ENCODE measurements at places on chromosomes 3 and 15. TPM values are rescaled to one million over a fixed set of nuclear protein-coding genes. Genes with fewer than 3 reads are reported as not detected.

- H3K36me3 ChIP-seq = no peaks in the 10 kb centered on the region
- no peaks in the 10 kb centered on the region for H3K4me1 ChIP-seq
- H3K27ac ChIP-seq = no peak overlapping the region
- H3K4me3 ChIP-seq = no peak overlapping the region
Measured at GRCh38 chr3:181839916-181840297, 128.2 kb downstream of the SOX2 start.

GRCh38 chr3:131794766-131795388 is 239.9 kb downstream of the CPNE4 start:
- H3K27ac ChIP-seq = no peak overlapping the region
- H3K4me3 ChIP-seq = no peak overlapping the region
- H3K27me3 ChIP-seq = no peaks in the 10 kb centered on the region

DNA sequence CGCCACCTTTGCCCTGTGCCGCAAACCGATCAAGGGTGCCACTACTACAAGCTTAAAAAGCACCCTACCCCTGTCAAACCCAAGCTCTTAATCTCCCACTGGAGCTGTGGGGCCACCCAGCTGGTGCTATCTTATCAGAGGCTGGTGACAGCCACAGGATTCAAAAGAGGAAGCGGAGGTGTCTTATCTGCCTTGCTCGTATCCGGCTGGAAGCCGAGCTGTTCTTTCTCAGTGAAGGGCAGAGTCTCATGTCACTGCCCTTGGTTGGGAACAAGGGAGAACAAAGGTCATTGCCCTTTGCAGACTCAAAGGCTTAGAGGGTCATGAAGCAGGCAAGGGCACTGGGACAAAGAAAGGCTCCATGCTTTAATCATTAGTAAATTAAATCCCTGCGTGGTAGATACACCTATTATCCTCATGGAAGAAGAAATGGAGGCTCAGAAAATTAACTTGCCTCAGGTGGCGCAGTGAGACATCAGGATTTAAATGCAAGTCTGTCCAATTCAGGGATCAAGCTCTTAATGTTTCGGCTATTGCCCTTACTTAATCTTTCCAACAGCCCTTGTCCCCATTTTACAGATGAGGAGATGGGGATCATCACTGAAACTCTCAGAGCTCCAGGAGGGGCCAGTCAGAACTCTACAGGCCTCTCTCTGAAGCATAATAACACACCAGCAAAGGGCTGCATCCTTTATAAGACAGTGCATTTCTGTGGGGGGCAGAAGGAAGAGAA is 360.0 kb upstream of the PROK2 start:
- H3K27ac ChIP-seq = no peak overlapping the region
- no peaks in the 10 kb centered on the region for H3K27me3 ChIP-seq

DNA sequence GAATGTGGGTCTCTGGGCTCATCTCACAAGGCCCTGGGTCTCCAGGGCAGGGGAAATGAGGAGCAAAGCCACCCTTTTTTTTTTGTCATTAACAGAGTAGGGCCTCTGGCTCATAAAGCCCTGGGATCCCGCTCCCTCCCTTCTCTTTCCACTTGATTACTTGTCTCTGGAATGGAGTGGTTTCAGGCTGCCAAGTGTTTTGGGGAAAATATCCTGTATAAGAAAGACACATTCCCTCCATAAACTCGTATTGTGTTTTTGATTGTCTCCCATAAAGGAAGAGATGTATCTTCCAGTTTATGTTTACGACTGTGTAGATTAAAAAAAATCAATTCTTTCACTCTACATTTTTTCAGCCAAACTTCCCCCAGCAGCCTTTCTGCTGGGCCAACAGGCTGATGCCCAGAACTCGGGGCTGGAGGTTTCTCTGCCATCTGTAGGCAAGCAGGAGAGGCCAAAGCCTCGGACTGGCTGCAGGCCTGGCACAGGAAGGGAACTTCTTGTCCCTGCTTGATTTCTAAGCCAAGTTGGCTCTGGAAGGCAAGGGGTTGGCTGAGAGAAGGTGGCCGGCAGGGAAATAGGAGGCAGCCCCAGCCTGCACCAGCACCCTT is 49.4 kb upstream of the INSYN1 start:
- H3K27me3 ChIP-seq = no peaks in the 10 kb centered on the region
- no peaks in the 10 kb centered on the region for H3K4me1 ChIP-seq
- no peak overlapping the region for H3K27ac ChIP-seq

DNA sequence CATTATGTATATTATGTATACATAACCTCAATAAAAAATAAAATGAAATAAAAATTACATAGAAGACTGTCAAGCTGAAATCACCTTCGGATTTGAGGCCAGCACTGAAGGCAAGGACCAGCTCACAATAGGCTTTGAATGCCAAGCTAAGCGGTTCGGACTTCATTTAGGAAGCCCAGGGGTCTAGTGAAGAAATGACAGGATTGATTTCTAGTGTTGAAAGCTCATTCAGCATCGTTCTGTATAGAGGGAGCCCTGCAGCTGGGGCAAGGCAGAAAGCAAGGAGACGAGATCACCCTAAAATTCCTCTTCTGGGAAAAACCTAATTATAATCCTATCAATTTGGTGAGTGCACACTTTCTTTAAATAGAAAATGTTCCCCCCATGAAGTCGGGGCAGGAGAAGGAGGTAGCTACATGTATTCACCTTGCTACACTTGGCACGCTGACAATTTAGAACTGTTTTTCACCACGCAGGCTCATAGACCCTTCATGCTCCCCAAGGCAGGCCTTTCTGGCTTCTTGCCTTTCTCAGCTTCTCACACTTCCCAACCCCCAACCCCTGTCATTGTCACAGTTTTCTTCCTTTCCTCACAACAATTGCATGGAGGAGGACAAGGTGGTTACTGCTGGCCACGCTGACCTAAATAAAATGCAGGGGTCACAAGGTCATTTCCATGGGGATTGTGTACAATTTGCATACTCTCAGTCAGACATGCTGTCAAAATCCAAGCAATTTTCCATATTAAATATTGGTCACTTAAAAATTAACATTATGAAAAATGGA is 44.4 kb upstream of the SSR3 start:
- no peak for DNase-seq
- no peak overlapping the region for H3K4me3 ChIP-seq
- H3K27ac ChIP-seq = no peak overlapping the region
- H3K27me3 ChIP-seq = peaks cover 3% of the 10 kb centered on the region

DNA sequence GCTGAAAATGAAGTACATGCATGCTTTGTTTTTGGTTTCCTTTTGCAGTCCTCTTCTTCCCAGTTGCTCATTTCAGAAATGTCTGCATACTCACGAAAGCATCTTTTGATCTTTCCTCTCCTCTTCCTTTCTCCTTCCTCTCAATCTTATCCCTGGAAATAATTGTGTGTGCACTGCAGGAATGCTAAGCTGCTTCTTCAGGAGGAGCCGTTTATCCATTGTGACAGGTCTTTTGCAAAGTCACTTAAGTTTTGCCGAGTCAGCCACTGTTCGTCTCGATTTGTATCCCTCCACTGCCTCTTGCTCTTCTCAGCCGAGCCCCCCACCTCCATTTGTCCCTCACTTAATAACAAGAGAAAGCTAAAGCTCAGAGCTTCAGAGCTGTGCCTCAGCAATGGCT is 597.6 kb downstream of the AGBL1 start:
- H3K4me3 ChIP-seq = no peak overlapping the region
- no peaks in the 10 kb centered on the region for H3K27me3 ChIP-seq
- no peaks in the 10 kb centered on the region for H3K4me1 ChIP-seq
- DNase-seq = no peak
- H3K36me3 ChIP-seq = no peaks in the 10 kb centered on the region

- peak overlapping the region; percentile 68 for H3K27ac ChIP-seq
- H3K36me3 ChIP-seq = no peaks in the 10 kb centered on the region
- peak overlapping the region; percentile 42 for H3K4me3 ChIP-seq
- peaks cover 12% of the 10 kb centered on the region for H3K4me1 ChIP-seq
Measured at GRCh38 chr15:52221730-52222129, 30.5 kb upstream of the GNB5 start.

GRCh38 chr3:12231431-12231830 is 57.4 kb upstream of the PPARG start:
- H3K27me3 ChIP-seq = peaks cover 3% of the 10 kb centered on the region
- H3K27ac ChIP-seq = no peak overlapping the region
- no peak for DNase-seq
- no peak overlapping the region for H3K4me3 ChIP-seq

- no peak overlapping the region for H3K27ac ChIP-seq
- no peaks in the 10 kb centered on the region for H3K4me1 ChIP-seq
- no peaks in the 10 kb centered on the region for H3K27me3 ChIP-seq
- no peak for DNase-seq
- no peaks in the 10 kb centered on the region for H3K36me3 ChIP-seq
- H3K4me3 ChIP-seq = no peak overlapping the region
Measured at GRCh38 chr3:107450254-107450893, 72.4 kb upstream of the BBX start.

GRCh38 chr15:95371664-95372063 is 958.8 kb upstream of the NR2F2 start:
- DNase-seq = no peak
- H3K36me3 ChIP-seq = no peaks in the 10 kb centered on the region
- H3K4me3 ChIP-seq = no peak overlapping the region
- no peaks in the 10 kb centered on the region for H3K27me3 ChIP-seq

DNA sequence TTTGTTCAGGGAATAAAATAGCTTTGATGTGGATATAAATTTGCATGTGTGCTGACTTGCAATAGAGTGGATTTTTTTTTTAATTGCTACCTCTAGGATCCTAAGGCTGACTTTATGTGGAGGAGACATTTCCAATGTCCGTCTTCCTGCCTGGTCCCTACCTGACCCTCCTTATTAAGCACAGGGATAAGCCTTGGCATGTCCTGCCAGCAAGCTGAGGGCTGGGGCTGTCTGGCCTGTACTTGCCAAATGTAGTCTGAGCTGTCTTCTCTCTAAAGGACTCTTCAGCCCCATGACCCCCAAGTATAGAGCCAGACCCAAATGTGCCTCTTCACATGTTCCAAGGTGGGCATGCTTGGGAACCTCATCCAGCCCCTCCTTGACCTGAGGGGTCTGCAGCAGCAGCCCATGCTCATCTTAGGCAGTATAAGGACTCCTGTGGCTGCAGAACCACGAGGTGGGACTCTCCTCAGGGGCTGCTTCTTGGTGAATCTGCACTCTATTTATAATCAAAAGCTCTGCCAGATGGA is 88.8 kb downstream of the CACNA1D start:
- H3K4me3 ChIP-seq = no peak overlapping the region
- no peak overlapping the region for H3K27ac ChIP-seq
- H3K36me3 ChIP-seq = no peaks in the 10 kb centered on the region
- no peak for DNase-seq
- no peaks in the 10 kb centered on the region for H3K4me1 ChIP-seq

DNA sequence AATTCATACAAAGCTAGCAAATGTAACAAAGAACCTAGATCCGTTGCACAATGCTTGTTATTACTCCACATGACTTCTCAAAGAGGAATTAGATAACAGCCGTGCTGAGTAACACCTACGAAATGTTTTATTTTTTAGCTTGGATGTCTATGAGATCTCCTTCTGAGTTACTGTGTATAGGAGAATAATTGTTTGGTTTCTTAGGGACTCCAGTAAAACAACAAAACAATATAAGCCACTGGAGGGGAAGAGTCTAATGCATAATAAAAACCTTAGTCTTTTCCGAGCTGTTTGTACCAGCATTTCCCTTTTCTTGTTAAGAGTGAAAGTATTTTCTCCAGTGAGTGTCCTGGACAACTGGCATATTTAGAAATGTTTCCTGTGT is 15.6 kb downstream of the SNAP23 start:
- H3K4me3 ChIP-seq = no peak overlapping the region
- no peak for DNase-seq
- H3K4me1 ChIP-seq = no peaks in the 10 kb centered on the region

DNA sequence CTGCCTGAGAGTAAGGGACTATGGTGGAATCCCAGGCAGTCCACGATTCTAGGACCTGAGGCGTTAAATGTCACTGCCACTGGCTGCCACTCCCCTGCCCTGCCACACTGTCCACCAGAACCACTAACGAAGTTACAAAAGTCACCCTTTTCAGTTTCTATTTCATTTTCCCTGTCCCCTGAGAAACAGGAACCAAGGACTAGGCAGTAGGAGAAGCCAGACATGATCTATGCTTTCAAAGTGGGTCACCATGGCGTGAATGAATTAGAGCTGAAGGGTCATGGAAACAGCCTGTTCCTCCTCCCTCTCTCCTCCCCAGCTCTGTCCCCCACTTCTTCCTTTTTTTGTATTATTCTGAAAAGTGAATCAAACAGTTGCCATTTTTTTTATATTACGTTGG is 9.1 kb upstream of the ADPRH start:
- H3K4me3 ChIP-seq = no peak overlapping the region
- DNase-seq = no peak
- H3K27me3 ChIP-seq = no peaks in the 10 kb centered on the region
- no peaks in the 10 kb centered on the region for H3K36me3 ChIP-seq
- no peaks in the 10 kb centered on the region for H3K4me1 ChIP-seq

DNA sequence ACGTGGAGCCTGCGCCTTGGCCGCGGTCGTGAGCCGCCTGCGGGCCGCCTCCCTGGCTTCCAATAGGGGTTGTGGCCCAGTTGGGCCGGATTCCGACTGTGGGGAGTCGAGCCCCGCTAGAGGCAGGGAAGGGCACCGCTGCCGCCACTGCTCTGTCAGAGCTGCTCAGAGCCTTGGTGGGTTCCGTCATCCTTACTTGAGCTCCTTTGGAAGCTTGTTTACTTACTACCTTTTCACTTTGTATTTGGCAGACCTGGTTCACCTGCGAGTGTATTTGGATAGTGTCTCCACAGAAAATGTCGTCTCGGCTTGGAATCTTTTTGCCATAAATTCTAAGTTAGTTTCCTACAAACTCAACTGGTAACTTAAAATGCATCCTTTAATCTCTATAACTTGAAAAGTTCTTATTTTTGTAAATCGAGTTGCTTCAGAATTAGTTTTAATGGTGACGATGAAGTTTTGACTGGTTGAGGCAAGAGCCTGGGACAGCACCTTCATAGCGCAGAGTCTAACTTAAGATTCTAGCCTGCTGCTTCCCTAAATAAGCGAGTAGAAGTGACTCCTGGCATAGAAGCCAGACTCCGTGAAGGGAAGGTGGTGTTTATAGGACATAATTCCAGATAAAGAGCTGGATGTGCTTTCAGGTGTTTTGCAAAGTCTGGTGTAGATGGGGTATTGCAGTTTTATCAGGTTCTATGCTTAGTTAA is 800 bp downstream of the DAG1 start:
- peak overlapping the region; percentile 94 for H3K27ac ChIP-seq
- H3K36me3 ChIP-seq = no peaks in the 10 kb centered on the region
- peak overlapping the region; percentile 78 for H3K4me3 ChIP-seq
- peaks cover 15% of the 10 kb centered on the region for H3K4me1 ChIP-seq

Gene MME
- polyA plus RNA-seq = not detected

Gene RASL12
- polyA plus RNA-seq = not detected

Gene TM4SF1
- polyA plus RNA-seq = not detected

Gene PSTPIP1
- polyA plus RNA-seq = 38.2 TPM

Gene ECE2
- not detected for polyA plus RNA-seq

Gene LRRIQ4
- not detected for polyA plus RNA-seq

All from naive thymus-derived CD4-positive, alpha-beta T cell (primary cell).